ENCODE measurements at places on chromosomes 6 and 20.
A peak's percentile ranks its signal among the peaks of the same experiment; 100 is the strongest.

DNA sequence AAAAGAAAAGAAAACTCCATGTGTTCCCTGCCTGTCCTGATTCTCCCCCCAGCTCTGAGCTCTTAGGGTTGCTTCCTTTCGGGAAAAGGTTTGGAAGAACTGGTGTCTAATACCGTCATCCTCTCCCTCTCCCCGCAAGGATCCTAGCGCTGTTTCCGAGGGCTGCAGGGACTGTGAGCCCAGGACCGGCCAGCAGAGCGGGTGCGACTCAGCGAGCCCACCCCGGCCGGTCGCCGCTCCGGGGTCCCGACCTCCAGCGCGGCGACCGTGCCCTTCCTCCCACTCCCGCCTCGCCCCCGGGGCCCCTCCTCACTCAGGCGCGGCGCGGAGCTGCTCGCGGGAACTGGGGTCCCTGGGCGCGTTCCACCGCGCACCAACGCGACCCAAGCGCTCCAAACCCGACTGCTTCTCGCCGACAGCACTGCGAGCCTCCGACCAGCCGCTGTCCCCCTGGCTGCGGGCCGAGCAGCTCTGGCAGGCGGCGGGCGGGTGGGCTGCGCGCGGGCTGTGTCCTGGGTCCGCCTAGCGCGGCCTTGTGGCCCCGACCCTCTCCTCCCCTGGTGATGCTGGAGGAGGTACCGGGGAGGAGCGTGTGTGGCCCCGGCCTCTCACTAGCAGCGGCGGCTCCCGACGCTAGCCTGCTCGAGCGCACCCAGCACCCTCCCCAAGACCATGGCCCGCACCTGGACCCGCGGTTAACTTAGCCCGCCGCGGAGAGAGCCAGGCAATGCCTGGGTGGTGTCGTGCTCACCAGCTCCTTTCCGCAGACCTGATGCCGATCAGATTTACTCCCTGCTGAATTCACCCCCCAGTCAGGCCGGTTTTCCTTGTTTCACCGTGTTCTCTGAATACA lies at the start of gene PLA2G7:
Gene PLA2G7, minus strand, starts transcription at position 509 of the 853 bp plus-strand sequence. CDS start 12,484 bp downstream, outside the sequence.
- DNase-seq: peak; percentile 4

- DNase-seq: no peak
Measured at GRCh38 chr20:34557936-34558319, 590 bp upstream of the MAP1LC3A start.

- DNase-seq: no peak
Measured at GRCh38 chr20:54058420-54059139, 11.8 kb downstream of the BCAS1 start.

DNA sequence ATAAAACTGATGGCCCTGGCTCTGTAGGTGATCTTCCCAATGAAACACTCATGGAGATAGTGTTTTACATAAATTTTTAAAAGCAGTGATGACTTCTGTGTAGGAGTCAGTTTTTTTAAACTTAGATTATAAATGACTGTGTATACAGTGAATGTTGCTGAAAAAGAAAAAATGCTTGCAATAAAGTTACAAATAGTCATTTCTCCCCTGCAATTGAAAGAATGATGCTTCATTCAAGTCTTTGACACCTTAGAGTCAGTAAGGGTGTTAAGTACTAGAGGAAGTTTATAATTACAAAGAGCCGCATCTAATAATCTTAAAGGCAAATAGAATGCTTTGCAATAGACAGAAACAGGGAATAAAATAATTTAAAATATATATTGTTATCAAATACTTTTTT lies 27.6 kb downstream of the ZNF292 start:
- no peak for DNase-seq

- DNase-seq: no peak
Measured at GRCh38 chr20:37503256-37503927, 17.7 kb upstream of the NNAT start.

- DNase-seq: no peak
Measured at GRCh38 chr6:83378621-83379388, 52.0 kb downstream of the ME1 start.

GRCh38 chr6:386688-387266 lies 4.8 kb upstream of the IRF4 start:
- no peak for DNase-seq

Measured in GM12892 (cell line).